ENCODE measurements at places on chromosomes 12 and 14.

DNA sequence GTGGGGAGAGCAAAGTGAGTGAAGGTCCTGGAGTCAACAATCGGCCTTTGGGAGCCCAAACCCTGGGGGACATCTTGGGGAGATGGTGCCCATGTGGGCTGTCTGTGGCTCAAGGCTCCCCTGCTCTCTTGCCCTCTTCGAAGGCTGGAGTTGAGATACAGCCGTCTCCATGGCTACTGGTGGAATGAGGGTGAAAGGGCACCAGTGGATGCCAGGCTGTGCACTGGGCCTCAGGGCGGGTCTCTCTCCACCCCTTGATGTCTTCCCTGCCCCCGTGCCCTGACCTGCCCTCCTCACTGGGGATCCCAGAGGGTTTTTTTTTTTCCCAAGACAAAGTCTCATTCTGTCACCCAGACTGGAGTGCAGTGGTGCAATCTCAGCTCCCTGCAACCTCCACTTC, 2.0 kb upstream of the ANKRD9 start:
- DNase-seq: peak; percentile 82

DNA sequence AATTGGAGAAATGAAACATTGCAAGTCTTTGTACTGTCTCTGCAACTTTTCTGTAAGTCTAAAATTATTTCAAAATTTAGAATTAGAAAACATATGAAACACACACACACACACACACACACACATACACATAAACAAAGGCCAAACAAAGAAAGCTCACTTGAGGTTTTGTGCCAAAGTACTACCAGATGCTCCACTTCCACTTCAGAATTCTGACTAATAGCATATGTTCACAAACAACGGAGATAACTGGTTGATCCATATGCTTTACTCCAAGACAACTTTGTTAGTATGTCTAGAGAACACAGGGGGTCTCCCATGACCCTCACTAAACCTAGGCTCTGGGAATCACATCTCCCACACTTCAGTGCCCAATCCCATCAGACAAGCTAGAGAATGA, 133.8 kb upstream of the CLEC14A start:
- no peak for DNase-seq

DNA sequence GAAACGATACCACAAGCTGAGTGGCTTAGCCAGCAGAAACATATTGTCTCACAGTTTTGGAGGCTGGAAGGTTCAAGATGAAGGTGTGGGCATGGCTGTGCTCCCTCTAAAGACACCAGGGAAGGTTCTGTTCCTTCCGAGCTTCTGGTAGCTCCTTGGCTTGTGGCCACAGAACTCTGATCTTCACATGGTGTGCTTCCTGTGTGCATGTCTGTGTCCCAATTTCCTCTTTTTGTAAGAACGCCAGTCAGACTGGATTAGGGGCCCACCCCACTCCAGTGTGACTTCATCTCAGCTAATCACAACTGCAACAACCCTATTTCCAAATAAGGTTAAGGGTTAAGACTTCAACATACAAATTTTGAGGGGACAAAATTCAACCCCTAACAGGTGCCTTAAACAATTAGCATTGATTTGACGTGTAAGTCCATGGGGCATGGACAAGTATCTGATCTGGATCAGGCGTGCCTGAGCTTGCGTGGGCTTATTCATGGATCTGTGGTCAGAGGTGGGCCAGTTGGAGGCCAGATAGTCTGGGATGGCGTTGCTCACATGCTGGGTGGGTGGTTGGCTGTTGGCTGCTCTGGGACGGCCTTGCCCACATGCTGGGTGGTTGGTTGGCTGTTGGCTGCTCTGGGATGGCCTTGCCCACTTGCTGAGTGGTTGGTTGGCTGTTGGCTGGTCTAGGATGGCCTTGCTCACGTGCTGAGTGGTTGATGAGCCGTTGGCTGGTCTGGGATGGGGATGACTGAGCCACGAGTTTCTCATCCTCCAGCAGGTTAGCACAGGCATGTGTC, 88.5 kb downstream of the LGMN start:
- DNase-seq: peak; percentile 34

DNA sequence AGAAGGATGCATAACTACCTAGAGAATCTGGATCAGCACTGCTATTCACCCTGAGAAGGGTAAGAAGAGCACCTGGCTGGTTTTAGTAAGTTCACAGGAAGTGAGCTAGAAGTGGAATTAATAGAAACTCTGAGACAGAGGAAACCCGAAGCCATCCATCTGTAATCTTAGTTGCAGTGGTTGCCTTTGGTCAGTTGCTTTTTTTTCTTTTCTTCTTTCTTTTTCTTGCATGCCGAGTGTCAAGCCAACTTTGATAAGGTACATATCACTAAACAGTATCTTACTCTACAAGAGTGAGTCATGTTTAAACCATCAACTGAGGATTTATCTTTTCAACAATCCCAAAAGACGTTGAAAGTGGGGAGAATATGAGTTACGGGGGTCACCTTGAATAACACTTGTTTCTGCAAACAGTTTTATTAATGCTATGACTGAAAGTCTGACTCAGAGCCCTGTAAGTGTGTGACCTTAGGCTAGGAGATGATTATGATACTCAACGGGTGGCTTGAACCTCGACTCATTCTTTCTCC, 26.7 kb downstream of the C12orf75 start:
- no peak for DNase-seq

- no peak for DNase-seq
Measured at GRCh38 chr14:20848316-20848954, 42.8 kb upstream of the RNASE3 start.

- no peak for DNase-seq
Measured at GRCh38 chr12:89901319-89901718, 192.7 kb upstream of the ATP2B1 start.

DNA sequence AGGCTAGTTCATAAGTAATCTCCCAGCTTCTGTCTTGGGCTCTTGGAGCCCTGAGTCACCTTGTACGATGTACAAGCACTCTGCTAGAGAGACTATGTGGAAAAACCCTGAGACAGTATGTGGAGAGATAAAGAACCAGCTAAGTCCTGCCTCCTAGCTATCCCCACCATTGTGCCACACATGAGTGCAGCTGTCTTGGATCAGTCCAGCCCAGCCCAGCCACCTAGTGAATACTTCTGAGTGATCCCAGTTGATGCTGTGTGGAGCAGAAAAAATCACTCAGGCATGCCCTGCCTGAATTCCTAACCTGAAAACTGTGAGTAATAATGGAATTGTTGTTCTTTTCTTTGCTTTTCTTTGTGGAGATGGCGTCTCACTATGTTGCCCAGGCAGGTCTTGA, 5.1 kb upstream of the SERPINA6 start:
- DNase-seq: no peak

DNA sequence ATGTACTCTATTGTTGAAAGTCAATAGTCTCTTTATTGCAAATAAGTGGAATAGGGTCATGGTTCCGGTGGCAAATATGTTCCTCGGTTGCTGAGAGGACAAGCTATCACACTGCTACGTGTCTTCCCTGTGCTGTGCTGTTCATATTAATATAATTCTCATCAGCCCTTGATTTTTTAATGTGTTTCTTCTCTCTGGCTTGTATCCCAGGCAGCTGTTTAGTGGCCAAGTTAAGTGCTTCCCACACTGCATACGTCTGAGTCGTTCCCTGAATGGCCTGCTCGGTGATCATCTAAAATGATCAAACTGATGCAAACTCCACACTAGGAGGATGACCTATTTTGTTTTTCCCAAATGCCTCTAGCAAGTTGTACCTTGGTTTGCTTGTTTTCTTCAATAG, 186.4 kb downstream of the ANO6 start:
- no peak for DNase-seq

GRCh38 chr14:75646762-75647161, 13.9 kb downstream of the ERG28 start:
- no peak for DNase-seq

GRCh38 chr12:12008232-12008850, 62.4 kb upstream of the BCL2L14 start:
- no peak for DNase-seq
